T-helper 22 cell (primary cell): ENCODE measurements at places on chromosomes 1 and 21.

- DNase-seq: no peak
These were observed 79.7 kb downstream of the PDE9A start for GRCh38 chr21:42733037-42733627.

- DNase-seq: no peak
These were observed 132.3 kb downstream of the GABPA start for GRCh38 chr21:25867061-25867460.

DNA sequence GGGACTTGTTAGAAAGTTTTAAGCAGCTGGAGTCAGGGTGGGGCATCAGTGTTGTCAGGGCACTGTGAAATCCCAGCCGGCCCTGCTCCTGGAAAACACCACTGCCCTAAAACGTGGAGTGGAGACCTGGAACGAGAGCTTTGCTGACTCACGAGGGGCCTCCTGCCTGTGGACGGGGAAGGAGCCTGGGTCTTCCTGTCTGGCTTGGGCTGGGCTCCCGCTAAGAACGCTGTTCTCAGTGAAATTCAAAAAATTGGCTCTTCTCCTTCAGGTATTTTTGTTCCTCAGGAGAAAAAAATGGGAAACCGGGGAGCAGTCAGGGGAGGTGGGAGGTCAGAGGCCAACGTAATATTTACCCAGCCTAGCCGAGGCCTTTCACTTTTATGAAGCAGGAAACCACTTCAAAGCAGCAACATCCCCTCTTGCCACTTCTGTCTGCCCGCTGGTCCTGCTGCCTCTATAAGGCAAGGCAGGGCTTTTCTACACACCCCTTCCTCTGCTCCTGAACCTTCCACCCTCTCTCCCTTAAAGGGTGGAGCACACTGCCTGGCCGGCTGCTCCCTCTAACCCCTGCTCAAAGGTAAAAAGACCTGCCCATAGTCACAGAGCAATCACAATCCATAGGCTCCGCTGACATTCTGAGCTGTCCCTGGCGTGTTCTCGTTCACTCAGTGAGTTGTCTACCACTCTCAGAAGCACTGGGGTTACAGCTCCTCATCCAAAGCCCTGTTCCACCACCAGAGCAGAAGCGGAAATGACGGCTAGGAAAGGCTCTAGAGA is 8.0 kb downstream of the PLXNA2 start:
- DNase-seq: no peak

- DNase-seq: no peak
These were observed 35.0 kb downstream of the ZYG11A start for GRCh38 chr1:52877554-52877953.

DNA sequence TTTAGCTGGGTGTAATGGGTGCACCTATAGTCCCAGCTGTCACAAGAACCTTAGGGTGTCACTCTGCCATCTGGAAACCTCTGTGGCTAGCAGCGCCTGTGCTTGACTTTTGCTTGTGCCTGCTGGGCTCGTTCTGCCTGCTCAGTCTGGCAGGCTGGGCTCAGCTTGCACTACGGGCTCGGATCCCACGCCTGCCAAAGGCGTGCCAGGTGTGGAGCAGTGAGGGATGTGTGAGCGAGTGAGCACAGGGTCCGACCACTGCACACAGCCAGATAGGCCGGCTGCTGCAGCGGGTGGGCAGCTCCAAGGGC is 2.8 kb upstream of the LSM10 start:
- no peak for DNase-seq
